ENCODE measurements at places on chromosomes 4 and X. TPM values are rescaled to one million over a fixed set of nuclear protein-coding genes. Genes with fewer than 3 reads are reported as not detected.

The RAB41 gene
- total RNA-seq, result not detected

The MAP7D2 gene
- total RNA-seq, result under 0.01 TPM

The SORCS2 gene
- 0.36 TPM for total RNA-seq

The HSFX2 gene
- not detected for total RNA-seq

The PFKFB1 gene
- under 0.01 TPM for total RNA-seq

The COL4A6 gene
- 0.28 TPM for total RNA-seq

The ZNF185 gene
- total RNA-seq, result 3.6 TPM

The TBX22 gene
- not detected for total RNA-seq

Measured in IMR-90 (cell line).